Stimulated activated CD4-positive, alpha-beta T cell treated with anti-CD3 and anti-CD28 coated beads, TNF-alpha, amount 100 ng/mL, for 1 hour (primary cell): ENCODE measurements at places on chromosomes 4 and X.

DNA sequence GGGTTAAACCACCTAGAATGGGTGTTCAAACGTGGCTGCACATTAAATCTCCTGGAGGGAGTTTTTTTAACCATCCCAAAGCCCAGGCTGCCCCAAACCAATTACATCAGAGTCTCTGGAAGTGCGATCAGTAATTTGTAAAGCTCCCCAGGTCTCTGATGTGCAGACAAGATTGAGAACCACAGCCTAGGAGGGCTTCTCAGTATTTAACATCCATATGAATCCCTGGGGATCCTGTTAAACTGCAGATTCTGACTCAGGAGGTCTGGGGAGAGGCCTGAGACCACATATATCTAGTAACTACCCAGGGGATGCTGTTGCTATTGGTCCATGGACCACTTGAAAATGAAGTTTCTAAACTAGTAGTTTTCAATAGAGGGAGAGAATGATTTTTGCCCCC, 42.6 kb downstream of the SMPX start:
- DNase-seq: no peak

DNA sequence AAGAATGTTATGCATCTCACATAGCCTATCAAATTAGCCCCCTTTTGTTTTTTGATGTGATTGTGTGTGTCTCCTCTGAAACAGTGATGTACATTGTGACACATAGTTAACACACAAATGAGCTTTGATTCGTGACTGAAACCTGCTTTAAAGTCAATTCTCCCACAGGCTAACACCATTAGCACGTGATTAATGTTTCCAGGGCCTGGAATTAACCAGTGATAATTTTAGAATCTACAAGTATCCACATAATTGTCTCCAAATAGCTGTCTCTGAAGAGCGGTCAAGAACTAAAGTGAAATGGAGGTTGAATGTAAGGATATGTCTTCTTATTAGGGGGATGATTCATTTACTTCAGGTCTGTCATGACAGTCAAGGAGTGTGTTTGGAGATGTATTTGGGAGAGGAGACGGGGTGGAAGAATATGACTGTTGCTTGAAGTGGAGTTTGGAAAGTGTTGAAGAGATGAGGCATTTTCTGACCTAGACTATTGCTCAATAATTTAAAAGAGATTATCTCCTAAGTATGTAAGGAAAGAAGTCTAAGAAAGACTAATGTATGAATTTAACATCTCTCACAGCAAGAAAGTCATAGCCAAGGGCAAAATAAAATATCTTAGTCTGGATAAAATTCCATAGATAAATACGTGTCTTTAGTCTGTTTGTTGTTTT, 13.7 kb upstream of the RASGEF1B start:
- DNase-seq: no peak

DNA sequence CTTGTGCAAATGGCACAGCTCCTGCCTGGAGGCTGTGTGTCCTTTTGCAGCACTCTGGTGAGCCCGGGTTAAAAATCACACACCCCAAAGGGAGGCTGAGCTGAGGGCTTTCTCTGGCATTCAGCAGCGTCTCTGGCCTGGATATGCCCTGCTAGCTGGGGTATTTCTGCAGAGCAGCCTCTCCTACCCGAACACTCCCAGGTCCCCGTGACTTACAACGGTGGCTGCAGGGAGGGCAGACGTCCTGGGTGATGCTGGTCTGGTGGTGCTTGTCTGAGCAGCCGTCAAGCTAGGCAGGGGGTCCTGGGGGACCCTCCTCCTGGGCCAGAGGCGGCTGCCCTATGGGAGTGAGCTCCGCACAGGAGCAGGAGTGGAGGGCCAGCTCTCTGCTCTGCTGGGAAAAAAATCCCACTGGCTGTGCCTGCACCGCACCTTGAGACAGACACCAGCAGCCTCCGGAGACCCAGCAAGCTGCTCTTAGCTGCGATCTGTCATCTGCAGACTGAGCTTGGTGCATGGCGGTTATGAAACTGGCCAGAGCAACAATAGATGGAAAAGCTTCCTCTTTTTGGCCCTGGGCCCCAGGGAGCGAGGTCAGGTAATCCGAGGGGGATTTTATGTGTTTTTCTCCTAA, 41.3 kb upstream of the ASMTL start:
- no peak for DNase-seq

DNA sequence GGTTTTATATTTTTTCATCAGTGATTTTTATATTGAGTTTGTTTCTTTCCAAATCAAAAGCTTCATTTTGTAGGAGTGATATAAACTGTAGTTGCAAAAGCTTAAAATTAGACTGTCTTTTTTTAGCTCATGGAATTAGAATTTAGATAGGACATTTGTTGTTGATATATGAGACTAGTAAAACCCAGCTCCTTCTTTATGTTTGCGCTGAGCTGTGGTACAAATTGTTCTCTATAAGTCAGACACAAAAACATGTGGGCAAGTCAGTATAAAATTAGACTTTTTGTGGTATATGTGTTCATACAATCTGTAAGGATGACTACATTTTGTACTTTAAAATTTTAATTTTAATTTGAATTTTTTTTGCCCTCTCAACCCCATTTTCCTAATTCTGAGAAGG, 18.3 kb downstream of the FHIP1A start:
- DNase-seq: no peak

GRCh38 chr4:3747581-3747904, 18.6 kb upstream of the ADRA2C start:
- DNase-seq: no peak

- no peak for DNase-seq
These were observed 467.5 kb upstream of the CT83 start for GRCh38 chrX:116930311-116930710.

GRCh38 chr4:108693819-108694218, 43.4 kb downstream of the OSTC start:
- DNase-seq: no peak

GRCh38 chr4:121666091-121666679, 30.6 kb downstream of the ANXA5 start:
- no peak for DNase-seq

DNA sequence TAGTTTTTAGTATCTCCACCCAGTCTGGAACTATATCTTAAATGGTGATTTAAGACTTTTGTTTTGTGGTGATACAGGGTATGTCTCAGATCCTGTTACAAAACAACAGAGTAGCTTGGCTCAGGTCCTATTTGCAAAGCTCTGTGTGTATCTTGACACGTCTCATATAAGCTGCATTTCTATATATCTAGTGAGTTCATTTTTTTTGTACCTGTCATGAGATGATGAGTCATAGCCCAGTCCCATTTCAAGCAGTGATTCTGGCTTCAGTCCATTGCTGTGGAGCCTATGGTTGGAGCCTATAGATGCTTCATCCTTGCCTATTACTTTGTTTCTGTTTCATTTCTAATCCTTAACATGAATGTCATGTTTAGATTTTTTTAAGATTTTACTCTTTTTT, 23.0 kb downstream of the GRXCR1 start:
- DNase-seq: no peak

DNA sequence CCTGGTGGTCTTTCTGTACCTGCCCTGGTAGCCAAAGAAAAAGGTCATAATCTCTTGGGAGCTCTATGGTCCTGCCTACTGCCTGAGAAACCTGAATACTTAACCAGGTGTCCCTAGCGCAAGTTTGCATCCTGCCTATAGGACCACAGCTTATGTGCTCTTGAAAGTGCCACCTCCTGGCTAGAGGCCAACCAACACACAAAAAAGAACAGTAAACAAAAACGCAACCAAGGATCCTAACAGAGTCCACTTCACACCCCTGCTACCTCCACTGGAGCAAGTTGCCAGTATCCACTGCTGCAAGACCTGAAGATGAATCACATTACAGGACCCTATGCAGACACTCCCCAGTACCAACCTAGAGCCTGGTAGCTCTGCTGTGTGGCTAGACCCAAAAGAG, 103.2 kb upstream of the PABPC5 start:
- no peak for DNase-seq

GRCh38 chr4:183823434-183823833, 81.7 kb upstream of the STOX2 start:
- DNase-seq: no peak

DNA sequence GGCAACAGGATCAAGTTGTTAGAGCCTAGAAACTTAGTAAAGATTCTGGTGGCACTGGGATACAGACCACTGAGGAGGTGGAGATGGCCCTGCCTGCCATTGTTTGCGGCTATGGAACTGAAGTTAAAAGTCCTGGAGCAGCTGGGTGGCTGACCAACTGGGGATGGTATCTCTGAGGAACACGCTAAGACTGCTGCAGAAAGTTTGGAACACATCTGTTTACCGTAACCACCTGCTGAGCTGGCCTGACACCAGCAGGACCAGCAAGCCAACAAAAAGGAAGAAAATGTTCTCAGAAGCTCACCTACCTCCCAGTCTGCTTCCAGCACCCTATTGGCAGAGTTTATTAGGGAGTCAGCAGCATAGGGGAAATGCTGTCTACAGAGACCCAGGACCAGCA, 17.4 kb upstream of the PACRGL start:
- no peak for DNase-seq

DNA sequence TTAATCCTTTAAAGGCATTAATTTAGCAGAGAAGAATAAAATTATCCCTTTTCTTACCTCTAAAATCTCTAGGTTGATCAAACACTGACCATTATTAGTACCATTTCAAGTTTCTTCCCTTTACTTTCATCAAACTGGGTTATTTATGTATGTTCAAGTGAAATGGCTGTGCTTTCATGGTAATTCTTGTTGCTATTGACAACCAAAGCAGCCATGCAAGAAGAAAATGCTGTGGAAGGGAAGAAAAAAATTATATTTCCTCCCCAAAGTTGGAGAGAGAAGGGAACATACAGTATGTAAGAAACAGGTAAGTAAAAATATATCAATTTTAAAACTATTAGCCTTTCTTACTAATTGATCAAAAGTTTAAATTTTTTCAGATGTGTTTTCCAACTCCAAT, 16.2 kb downstream of the NPNT start:
- no peak for DNase-seq

GRCh38 chr4:40179360-40179759, 17.5 kb upstream of the RHOH start:
- no peak for DNase-seq

DNA sequence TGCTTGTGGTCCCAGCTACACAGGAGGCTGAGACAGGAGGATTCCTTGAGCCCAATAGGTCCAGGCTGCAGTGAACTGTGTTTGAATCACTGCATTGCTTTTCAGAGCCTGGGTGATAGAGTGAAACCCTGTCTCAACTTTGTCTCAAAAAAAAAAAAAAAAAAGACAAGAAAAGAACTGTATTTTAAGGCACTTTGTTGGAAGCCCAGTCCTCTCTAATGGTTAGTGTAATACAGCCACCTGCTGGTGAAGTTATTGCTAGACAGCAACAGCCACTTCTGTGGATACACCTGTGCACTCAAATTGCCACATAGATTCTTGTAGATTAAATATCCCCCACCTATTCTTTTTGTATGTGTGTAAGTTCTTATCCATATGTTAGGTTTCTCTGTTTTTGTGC, 10.1 kb upstream of the FGG start:
- no peak for DNase-seq

DNA sequence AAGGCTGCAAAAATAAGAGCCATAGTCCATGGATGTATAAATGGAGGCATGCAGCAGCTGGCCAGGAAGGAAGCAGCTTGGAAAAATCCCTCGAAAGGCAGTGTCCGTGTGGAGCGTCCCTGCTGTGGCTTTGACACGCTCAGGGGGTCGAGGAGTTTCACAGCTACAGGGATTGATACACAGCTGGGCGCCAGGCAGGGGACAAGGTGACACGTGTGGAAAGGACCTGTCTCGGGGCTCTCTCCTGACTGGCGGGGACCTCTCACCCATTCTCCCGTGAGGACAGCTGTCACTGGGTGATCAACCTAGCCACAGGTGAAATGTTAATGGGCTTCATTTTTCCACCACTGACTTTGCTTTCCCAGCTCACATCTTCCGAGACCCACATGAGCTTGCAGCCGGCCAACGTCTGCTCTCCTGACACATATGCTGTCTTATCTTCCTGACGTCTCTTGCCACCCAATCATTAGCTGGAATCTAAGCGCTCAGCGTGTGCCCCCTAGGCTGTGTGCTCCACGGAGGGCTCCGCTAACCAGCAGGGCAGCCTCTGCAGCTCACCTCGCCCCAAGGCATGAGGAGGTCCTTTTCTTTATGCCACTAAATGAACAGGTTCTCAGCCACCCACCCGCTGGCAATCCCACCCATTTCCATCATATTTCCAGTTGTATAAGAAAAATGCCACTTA, 89.4 kb upstream of the AFAP1 start:
- no peak for DNase-seq

DNA sequence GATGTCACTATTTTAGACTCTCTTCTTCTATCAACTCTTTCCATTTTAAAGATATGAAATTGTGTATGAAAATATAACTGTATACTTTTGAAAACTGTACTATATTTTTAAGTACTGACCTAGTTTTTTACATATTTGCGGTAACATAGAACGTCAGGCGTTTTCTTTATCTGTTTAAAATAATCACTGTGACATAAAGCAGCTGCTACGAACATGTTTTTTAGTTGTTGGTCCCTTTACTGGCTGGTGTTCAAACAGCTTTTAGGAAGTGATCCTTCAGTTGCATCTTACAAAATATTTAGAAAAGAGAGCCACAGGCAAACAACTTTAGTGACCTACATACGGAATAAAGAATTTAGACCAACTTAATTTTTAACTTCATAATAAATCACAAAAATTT, 73.1 kb downstream of the METTL14 start:
- no peak for DNase-seq

GRCh38 chr4:74654230-74654681, 140.1 kb downstream of the BTC start:
- DNase-seq: no peak

DNA sequence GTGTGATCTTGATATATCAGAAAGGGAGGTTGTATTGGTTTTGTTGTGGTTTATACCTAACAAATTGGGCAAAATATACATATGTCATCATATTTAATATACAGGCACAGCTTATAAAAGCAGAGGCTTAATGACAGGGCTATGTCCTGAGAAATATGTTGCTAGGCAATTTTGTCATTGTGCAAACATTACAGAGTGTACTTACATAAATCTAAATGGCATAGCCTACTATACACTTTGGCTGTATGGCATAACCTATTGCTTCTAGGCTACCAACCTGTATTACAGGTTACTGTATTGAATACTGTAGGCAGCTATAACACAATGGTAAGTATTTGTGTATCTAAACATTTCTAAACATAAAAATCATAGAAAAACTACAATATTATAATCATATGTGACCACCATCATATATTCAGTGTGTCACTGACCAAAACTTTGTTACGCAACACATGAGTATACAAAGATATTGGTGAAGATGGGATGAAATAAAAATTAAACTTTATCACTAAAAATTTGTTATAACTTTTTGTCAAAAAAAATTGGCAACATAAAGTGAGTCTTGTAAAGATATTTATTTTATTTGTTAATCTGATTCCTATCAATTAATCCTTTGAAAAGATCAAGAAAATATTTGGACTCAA, 414.0 kb upstream of the HS3ST1 start:
- no peak for DNase-seq

DNA sequence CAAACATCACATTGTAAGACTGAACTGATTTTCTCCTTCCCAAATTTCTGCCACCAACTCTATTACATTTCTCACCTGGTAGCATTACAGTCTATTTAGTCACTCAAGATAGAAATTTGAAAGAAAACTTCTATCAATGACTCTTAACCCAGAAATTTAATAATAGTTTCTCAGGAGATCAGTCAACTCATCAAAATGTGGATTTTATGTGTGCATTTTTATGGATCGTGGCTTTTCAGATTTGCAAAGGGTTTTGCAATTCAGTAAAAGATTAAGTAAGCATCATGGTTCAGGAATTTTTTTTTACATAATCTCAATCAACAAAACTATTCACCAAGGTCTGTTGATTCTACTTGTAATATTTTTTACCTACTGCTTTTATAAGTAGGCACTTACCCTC, 111.1 kb downstream of the CFAP299 start:
- no peak for DNase-seq
